ENCODE measurements at places on chromosomes 3 and 15.

DNA sequence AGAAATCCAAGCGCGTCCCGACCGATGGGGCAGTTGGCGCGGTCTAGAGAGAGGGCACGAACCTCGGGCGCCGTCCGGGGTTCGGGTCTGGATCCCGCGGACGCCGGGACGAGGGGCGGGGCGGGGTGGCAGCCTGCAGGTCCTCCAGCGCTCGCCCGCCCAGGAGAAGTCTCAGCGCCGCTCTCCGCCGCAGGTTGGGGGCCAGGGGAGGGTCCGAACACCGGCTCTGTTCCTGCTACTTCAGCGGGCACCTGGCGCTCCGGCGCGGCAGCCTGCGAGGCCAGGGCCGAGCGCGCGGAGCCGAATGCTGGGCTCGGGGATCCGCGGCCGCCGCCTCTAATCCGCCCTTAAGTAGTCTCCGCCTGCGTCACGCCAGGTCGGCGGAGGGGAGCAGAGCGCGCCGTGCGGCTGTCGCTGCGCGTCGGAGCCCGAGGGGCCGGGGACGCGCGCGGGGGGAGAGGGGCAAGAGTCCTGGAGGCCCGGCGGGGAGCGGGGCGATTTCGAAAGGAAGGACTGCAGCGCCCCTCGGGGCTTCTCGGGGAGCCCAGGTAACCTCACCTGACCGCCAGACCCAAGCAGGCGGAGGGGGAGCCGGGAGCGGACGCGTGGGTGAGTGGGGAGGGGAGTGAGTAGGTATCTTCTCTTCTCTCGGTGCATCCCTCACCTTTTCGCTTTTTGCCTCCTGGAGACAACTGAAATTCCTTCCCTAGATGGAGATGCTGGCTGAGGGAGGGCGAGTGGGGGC lies at the start of gene GJD2:
TSS of gene GJD2 (minus strand) at position 325 of the 745 bp plus-strand sequence. CDS start 510 bp downstream, outside the sequence.
- no peak for DNase-seq

- no peak for DNase-seq
Measured at GRCh38 chr3:176926034-176926433, 271.2 kb downstream of the TBL1XR1 start.

DNA sequence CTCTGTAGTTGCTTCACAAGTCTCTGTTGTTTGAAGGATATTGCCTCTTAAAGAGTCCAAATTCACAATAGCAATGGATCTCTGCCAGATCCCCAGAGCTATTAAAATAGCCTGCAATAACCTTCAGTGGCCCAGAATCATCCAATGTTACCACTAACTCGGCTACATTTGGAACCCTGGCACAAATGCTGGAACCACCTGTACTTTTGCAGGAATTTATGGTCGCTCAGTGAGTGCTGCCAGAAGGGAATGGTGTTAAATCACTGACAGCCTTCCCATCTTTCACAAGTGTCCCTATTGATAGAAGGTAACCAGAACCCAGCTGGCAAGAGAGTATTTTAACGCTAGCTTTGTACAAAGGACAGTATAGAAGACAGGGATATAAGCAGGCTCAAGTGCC lies 298.8 kb upstream of the PLSCR5 start:
- no peak for DNase-seq

DNA sequence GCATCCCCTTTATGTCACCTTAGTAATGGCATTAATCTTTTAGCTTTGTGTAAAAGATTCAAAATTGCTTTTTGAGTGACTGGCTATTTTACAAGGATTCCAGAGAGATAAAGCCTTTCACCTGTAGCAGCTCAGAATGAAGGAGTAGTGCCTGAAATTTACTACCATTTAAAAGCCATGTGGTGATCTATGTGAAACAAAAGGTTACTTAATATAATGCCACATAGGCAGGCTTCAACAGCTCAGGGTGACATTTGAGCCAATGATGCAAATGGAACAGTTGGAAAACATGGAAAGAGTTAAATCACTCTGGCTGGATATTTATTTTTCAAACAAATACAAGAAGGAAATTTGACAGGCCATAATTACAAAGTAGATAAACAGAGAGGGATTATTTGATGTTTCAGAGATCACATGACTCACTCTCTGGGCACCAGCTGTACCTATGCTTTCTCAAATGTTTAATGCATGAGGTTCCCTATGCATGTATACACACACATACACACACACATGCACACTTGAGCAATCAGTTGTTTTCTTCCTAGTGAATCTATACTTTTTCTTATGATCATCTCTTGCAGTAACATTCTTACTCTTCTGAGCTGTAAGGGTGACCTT lies 171.5 kb downstream of the ZMAT3 start:
- no peak for DNase-seq

DNA sequence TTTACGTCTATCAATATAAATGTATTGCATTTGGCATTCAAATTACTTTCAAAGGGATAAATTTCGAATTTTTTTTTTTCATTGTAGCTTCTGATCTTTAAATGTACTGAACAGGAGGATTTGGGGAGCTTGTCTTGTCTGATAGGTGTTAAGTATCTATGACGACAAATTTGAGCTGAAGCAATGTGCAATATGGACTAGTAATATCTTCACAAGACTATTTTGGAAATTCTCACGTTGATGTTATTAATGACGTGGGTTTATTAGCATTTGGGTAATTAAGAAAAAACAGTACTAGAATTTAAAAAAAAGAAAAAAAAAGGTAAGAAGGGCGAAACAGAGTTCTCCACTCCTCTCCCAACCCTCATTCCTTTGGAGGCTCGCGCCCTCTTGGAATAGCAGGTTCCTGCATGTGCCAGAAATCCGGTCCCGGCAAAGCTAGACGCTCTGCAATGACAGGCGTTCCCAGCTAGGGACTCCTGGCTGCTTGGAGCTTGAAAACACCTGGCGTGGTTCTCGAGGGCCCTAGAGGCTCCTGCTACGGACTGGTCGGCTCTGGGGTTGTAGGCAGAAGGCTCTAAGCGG lies 648 bp upstream of the P2RY1 start:
- DNase-seq = no peak

DNA sequence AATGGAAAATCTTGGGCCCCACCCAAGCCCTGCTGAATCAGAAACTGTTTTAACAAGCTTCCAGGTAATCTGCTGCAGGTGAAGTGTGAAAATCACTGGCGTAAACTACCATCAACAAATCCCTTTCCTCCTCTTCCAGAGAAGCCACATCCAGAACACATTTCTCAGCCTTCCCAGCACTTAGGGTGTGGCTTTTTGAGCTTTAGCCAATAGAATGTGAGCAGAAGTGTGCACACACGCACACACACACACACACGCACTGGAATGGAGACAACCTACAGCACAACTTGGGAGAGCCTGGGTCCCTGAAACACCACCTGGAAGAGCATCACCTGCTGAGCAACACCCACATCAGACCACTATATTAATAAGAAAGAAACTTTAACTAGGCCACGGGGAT lies 98.6 kb downstream of the OSBPL10 start:
- no peak for DNase-seq

GRCh38 chr15:40439960-40440742 lies 602 bp upstream of the BAHD1 start:
- DNase-seq = no peak
